CD4-positive, alpha-beta T cell treated with Interleukin-10 for 1 hour (primary cell): ENCODE measurements at places on chromosomes 1 and 21.

- no peak for DNase-seq
Measured at GRCh38 chr1:65924471-65924870, 131.8 kb downstream of the PDE4B start.

- DNase-seq: no peak
Measured at GRCh38 chr1:20552728-20553445, 514 bp downstream of the FAM43B start.

GRCh38 chr1:56577406-56578137 is 1.8 kb downstream of the PLPP3 start:
- no peak for DNase-seq

DNA sequence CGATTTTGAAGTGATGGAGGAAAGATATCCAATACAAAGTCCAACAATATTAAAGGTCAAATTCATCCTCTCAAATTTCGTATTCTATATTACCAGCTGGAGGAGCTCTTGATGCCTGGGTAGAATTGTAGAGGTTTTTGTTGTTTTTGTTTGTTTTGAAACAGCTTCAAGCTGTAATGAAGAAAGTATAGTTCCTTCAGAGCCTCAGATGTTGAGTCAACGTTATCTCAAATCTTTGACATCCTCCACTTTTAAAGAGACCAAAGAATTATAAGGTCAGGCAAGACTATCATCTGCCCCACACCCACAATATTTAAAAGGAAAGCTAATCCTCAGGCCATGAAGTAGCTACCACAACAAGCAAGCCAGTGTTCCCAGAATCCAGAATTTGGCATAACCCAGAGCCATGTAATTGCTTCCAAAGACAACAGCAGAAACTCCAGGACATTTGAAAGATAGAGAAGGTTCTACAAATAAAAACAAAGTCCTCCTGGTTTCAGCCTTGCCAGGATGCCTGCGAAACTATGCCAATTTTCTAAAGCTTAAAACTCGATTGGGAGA is 24.9 kb downstream of the VAV3 start:
- DNase-seq: no peak

- DNase-seq: peak; percentile 45
Measured at GRCh38 chr1:117654493-117655219, 48.8 kb downstream of the TENT5C start.

DNA sequence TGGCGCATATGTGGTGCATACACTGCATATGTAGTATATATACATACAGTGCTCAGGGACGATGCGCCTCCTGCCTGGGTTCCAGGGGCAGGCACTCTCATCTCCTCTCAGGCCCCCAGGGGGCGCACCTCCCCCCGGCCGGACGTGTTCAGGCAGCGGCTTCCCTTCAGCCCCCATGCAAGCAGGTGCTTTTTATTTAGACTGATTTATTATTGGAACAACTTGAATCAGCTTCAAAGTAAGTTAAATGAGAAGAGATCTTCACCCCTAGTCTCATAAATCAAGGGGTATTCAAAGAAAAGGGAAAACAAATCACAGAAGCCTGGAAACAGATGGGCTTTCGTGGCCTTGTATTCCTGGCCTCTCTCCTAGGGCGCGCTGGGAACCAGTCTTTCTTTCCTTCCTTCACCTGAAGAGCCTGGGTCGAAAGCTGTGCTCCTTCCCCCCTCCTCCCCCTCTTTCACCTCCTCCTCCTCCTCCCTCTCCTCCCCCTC is 64.6 kb downstream of the UBIAD1 start:
- peak; percentile 69 for DNase-seq

GRCh38 chr21:45963232-45963570 is 18.4 kb upstream of the COL6A1 start:
- no peak for DNase-seq

DNA sequence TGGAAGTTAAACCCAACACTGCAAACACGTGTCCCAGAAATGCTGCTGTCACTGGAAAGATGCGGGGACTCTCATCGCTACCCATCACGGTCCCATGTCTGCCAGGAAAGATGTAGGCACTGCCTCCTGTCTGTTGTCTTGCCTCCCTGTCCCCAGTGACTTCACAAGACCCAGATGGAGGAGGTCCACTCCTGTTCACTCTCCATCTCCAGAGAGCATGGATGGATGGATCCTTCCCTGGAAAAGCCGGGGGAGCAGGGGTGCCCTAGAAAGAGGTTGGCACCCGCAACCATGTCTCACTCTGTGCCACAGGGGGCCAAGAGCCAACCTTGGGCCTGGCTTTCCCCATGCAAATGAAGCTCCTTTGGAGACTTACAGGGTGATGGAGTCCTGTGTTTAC is 135.5 kb downstream of the GLIS1 start:
- DNase-seq: no peak

GRCh38 chr1:163744301-163744887 is 422.6 kb downstream of the NUF2 start:
- no peak for DNase-seq

GRCh38 chr1:222140206-222140605 is 398.3 kb upstream of the DUSP10 start:
- no peak for DNase-seq

DNA sequence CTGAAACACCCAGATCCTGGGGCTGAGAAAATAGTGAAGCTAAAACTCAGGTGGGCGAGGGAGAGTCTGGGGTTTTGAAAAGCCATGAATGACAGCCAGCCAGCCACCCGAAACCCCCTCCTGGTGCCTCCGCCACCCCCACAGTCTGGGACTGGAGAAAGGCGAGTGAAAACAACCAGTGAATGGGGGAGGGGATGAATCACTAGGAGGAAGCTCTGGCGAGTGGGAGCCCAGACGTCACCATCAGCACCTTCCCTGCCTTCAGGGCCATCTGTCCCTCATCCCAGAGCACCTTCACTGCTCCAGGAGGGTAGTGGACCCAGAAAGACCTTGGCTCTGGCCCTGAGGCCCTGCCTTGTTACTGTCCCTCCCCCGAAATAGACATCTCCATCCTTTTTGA is 9.2 kb downstream of the RORC start:
- no peak for DNase-seq

DNA sequence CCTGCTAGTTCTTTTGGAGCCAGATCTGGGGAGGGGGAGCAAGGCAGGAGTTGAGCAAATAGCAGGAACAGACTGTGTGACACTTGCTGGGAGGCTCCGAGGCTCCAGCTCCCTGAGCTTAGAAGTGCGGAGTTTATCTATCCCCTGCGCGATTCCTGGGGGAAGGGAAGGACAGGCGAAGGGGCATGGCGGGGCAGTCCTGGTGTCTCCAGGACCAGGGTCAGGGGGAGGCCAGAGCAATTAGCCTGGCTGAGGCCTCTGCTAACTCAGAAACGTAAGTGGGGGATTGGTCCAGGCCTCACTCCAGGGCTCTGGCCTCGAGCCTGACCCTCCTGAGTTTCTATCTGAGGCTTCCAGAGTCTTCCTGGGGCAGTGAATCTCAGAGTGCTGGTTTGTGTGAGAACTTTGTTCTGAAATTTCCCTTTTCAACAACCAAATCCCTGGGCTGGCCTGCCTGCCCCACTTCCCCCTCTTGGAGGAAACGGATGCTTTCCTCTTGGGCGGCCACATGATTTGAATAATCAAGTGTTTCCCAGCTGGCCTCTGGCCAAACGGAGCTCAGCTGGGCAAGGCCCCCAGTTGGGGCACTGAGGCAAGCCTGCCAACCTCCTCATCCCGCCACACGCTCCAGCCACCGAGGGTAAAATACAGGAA is 15.6 kb downstream of the ALPL start:
- DNase-seq: no peak

- DNase-seq: peak; percentile 35
Measured at GRCh38 chr21:25638660-25639550, at the start of gene JAM2. JAM2 (plus strand) TSS chr21:25639258; CDS start chr21:25639822, 564 bp downstream.

DNA sequence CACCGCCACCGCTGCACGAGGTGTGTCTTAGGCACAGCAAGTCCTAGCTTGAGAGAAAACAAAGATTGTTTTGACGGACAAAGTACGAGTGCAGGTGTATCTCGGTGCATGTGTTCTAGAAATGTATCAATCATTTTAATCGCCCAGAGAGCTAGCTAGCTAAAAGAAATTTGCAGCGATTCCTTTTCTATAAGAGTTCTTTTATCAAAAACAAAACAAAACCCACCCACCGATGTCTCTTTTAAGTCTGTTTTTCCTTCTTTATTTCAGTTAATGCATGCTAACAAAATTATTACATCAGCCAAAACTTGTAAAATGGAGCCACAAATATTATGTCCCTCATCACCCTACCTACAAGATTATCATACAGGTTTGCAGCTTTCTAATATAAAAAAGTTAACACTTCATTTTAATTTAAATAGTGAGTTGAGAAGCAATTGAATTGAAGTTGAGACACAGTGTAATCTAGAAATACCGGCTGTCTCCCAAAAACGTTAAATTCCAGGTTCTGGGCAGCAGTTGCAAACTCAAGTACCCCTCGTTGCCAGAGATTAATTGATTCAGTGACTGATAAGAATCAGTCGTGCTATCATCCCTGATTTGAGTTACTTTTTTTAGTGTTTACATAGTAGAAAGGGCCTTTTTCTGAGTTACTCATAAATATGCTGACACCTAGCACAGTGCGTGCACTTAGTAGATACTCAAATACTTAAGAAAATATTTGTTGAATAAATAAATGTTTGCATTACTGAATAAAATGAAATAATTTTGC is 1.5 kb upstream of the SYDE2 start:
- no peak for DNase-seq

- no peak for DNase-seq
Measured at GRCh38 chr1:245079021-245079609, 75.7 kb upstream of the KIF26B start.

GRCh38 chr1:241895013-241895412 is 47.0 kb downstream of the EXO1 start:
- DNase-seq: no peak

DNA sequence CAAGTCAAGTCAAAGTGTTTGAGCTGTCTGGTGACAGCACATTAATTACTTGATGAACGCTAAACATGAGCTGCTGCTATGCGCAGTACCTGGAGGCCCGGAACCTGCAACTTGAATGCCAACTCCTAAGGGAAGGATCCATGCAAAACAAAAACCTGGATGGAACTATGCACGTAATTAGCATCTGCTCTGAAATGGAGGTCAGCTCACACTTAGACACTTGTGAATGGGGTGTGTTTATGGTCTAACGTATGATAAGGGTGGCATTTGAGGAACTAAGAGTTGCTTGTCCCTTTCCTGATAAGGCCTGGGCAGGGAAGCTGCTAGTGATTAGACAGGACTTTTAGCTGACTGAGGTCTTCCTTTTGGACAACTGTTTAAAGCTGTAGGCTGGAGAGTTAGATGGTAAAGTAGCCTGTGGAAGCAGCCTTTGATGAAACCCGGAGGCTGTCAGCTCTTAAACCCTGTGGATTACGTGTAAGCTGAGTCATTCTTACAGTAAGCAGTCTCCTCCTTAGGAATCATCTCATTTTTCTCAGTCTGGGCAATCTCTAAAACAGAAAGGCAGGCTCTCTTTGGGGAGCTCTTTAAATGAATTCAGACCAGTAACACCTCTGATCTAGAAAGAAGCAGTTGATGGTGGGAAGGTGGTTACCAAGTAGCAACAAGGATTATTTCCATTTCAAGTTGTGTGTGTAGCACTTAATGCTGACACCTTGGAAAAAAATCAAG is 6.8 kb downstream of the TENT5C start:
- DNase-seq: no peak

DNA sequence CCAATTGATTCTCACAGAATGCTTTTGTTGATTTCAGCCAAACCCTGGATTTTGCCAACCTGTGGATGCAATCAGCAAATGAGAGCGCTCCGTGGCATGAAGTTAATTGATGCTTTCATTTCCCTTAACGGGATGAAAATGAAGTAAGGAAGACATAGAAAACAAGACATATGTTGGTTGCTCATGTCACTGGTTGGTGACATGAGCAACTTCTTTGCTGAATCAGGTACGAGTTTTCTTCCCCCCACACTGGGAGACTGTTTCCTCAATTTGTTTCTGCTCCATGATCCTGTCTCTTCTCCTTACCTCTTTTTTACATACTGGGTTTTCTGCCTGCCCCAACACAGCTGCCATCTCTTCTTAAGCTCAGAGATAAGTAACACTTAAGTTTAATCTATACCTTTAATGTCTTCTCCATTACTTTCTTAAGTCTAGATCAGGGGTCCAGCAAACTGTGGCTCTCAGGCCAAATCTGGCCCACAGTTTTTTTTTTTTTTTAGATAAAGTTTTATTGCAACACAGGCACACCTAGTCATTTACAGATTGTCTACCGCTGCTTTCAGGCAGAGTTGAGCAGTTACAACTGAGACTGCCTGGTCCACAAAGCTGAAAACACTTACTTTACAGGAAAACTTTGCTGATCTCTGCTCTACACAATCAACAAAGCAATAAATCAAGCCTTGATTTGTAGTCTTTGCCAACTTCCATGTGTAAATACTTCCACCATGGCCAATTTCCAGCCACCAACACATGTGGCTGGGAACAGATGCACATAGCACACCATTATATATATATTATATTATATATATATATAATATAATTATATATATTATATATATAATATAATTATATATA is 13.3 kb downstream of the GPR157 start:
- no peak for DNase-seq

DNA sequence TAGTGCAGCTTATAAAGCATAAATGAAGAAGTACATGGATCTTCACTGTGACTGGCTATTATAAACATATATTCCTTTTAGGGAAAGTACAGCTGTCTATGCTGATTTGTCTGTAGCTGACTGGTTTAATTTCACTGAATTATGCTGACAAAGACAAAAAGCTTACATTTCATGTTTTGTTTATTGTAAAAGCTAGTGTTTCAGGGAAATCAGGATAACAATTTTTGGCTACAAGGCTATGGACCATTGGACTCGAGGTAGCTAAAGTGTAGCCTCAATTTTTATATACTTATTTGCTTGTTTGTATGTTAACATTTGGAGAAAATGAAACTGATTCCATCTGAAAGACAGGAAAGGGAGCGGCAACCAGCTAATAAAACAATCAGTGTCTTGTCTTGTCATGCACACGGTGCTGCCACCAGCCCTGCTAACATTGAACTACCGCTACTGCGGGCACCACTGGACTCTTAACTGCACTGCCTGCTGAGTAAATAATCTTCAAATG is 480.2 kb downstream of the COL11A1 start:
- DNase-seq: no peak

DNA sequence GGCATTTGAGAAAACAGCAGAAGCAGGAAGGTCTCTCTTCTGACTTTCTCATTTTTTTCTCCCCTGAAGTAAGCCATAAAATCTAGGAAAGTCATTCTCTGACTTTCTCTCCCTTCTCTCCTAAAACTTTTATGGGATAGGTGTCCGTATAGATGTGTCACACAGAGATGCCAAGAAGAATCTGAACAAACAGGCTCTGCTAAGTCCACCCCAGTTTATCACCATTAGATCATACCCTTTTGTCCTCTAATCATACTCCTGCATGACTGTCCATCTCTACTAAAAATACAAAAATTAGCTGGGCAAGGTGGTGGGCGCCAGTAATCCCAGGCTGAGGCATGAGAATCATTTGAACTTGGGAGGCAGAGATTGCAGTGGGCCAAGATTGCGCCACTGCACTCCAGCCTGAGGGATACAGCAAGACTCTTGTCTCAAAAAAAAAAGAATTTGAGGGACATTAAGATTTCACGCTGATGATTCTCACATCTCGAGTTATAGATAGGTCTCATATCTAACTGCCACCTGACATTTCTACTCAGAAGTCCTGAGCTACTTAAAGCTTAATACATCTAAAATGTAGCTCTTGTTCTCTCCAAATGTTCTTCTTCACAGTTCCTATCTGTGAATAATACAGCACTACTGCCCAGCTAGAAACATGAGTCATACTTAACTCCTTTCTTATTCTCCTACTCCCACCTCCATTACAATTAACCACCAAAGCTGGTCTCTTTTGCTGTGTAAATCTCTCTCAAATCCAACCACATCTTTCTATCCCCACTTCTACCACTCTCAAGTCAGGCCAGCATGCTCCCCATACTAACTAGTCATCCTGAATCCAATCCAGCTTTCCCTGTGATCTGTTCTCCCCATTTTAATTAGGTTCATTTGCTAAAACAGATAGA is 47.7 kb downstream of the ZNF644 start:
- no peak for DNase-seq
